Fibroblast of villous mesenchyme (primary cell): ENCODE measurements at places on chromosomes 12 and 14. TPM values are rescaled to one million over a fixed set of nuclear protein-coding genes. Genes with fewer than 3 reads are reported as not detected.

Gene COL2A1
- total RNA-seq, result under 0.01 TPM in 1 of 2 replicates, not detected in the other

Gene TRIM9
- total RNA-seq, result 0.64 TPM in 1 of 2 replicates, not detected in the other

GRCh38 chr12:5694759-5695409 is 250.2 kb downstream of the ANO2 start:
- no peak for DNase-seq

DNA sequence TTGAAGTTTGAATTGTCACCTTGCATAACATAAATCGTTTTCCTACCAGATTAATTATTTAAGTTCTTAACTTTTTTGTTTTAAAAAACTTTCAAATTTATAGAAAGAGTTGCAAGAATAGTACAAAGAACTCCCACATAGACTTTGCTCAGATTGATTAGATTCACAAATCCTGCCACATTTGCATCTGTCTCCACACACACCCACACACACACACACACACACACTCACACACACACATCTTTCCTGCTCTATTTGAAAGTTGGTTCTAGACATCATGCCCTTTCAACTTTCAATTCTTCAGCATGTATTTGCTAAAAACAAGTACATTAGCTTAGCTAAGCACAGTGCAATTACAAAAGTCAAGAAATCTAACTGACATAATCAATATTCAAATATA is 184.0 kb downstream of the ITPR2 start:
- DNase-seq, result no peak

GRCh38 chr12:114789821-114790220 is 105.8 kb upstream of the TBX3 start:
- no peak for DNase-seq

DNA sequence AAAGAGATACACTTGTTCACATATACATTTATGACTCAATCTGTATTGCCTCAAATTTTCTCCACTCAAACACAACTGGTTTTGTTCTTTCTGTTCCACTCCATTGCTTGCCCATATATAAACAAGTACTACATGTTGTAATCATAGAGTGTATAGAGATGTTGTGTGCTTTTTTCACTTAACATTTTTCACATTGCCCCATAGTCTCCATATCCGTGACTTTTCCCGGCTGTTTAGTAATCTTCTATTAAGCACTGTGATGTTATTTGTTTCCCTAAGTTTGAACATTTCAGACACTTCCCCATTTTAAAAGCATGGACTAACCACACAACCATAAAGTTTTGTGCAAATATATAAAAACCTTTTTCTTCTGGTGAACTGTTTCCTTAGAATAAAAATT is 45.5 kb upstream of the PTPRR start:
- no peak for DNase-seq

DNA sequence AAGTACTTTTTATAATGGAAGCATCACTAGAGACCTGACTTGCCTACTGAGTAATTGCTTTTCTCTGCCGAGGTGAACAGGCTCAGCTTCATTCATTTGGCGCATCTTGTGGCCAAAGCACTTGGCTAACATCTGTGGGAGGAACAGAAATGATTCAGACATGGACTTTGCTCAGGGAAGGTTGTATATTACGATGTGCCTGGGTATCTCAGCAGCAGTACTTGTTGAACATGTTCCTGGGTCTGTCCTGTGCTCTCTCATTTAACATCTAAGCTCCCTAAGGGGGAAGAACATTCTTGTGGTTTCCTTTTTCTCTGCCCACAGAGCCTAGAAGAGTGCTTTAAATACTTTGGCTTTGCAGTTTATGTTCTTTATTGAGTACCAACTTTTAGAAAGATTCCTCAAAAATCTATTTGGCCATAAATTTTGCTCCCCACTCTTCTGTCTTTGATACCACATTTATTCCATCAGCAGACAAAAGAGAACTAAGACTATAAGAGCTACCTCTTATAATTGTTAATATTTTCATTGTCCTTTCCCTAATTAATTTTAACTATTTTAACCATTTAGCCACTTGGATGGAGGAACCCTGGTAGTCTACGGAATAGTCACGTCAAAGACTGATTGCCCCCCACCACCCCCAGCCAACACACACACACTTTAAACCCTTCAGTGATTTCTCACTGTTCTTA is 101.2 kb upstream of the EGLN3 start:
- peak; percentile 83 for DNase-seq

GRCh38 chr12:30142301-30142700 is 358.6 kb upstream of the TMTC1 start:
- DNase-seq, result no peak

Gene LRRC43
- total RNA-seq, result 1.6 and 1.7 TPM in 2 replicates

Gene IFI27
- total RNA-seq, result 51.4 and 103 TPM in 2 replicates

DNA sequence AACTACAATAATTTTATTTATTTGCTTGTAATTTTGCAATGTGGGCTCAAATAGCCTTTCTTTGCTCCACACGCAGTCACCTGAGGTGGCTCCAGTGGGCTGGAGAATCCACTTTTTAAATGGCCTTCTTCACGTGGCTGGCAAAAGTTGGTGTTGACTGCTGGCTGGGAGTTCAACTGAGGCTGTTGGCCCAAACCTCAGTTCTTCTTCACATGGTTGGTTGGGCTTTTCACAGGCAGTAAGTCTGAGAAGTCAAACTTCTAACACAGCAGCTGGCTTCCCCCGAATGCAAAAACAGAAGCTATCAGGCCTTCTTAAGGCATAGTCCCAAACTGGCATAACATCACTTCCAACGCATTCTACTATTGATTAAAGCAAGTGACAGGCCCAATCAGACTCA is 2.1 kb upstream of the OXA1L start:
- DNase-seq, result no peak

Gene DENND5B
- 11.6 and 11.7 TPM in 2 replicates for total RNA-seq

DNA sequence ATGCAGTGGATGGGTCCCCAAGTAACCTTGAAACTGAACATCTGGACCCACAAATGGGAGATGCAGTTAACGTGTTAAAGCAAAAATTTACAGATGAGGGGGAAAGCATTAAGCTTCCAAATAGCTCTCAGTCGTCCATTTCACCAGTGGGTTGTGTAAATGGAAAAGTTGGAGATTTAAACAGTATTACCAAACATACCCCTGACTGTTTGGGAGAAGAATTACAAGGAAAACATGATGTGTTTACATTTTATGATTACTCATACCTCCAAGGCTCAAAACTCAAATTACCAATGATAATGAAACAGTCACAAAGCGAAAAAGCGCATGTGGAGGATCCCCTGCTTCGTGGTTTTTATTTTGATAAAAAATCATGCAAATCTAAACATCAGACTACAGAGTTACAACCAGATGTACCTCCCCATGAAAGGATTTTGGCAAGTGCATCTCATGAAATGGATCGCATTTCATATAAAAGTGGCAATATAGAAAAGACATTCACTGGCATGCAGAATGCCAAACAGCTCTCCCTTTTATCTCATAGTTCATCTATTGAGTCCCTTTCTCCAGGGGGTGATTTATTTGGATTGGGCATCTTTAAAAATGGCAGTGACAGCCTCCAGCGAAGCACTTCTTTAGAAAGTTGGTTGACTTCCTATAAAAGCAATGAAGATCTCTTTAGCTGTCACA is 116.6 kb upstream of the NPAS3 start:
- DNase-seq, result peak; percentile 61
